ENCODE measurements at places on chromosomes 16 and 17. TPM values are rescaled to one million over a fixed set of nuclear protein-coding genes. Genes with fewer than 3 reads are reported as not detected.

The LDAF1 gene
- total RNA-seq = 25.4 TPM

The BRICD5 gene
- 31.2 TPM for total RNA-seq

- DNase-seq = peak; percentile 64
- H3K27me3 ChIP-seq = no peaks in the 10 kb centered on the region
- H3K36me3 ChIP-seq = no peaks in the 10 kb centered on the region
Measured at GRCh38 chr16:1414532-1415260, at the start of gene UNKL. UNKL (minus strand) TSS chr16:1414704; CDS start chr16:1414691, 13 bp downstream.

- H3K27ac ChIP-seq = no peak overlapping the region
- H3K27me3 ChIP-seq = peaks cover 3% of the 10 kb centered on the region
- no peaks in the 10 kb centered on the region for H3K36me3 ChIP-seq
- peak overlapping the region; percentile 22 for H3K4me3 ChIP-seq
- no peak for DNase-seq
- H3K4me1 ChIP-seq = peaks cover 30% of the 10 kb centered on the region
Measured at GRCh38 chr16:66874079-66874775, 6.1 kb upstream of the PDP2 start.
